T-cell (primary cell): ENCODE measurements at places on chromosomes 13 and 19.

DNA sequence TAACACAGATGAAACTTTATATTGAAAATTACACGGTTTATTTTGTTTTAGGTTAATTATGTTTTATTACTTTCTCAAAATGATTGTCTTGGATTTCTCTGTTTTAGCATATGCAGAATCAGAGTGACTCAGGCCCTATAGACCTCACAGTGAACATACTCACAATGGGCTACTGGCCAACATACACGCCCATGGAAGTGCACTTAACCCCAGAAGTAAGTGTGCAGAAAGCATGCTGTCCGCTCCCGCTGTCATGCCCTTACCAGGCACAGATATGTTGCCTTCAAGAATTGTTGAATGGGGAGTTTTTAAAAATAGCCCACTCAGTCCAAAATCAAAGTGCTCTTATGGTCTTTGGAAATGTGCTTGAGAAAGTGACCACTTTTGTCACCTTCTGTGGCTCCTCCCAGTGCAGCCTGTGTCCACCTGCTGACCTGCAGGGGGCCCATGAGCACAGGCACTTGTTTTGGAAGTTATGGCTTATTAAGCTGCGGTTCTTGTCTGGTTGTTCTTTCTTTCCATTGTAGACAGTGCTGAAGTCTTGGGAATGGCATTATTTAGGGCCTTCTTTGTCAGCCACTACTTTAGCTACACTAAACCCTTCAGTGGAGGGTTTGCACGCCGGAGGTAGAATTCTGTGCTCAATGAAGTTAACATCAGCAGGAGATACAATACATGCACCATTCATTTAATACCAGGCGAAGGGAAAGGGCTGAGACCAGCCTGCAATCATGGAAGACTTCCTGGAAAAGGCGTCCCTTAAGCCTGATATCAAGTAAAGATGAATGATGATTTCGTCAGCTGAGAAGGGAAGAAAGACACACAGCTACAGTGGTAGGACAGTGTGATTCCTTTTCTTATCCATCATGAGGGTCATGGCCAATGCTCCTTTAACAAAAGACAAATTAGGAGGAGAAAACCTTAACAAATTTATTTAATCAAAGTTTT is 36.7 kb downstream of the CUL4A start:
- DNase-seq, result no peak

GRCh38 chr13:82627183-82627582 is 1255.1 kb downstream of the SLITRK1 start:
- no peak for DNase-seq

DNA sequence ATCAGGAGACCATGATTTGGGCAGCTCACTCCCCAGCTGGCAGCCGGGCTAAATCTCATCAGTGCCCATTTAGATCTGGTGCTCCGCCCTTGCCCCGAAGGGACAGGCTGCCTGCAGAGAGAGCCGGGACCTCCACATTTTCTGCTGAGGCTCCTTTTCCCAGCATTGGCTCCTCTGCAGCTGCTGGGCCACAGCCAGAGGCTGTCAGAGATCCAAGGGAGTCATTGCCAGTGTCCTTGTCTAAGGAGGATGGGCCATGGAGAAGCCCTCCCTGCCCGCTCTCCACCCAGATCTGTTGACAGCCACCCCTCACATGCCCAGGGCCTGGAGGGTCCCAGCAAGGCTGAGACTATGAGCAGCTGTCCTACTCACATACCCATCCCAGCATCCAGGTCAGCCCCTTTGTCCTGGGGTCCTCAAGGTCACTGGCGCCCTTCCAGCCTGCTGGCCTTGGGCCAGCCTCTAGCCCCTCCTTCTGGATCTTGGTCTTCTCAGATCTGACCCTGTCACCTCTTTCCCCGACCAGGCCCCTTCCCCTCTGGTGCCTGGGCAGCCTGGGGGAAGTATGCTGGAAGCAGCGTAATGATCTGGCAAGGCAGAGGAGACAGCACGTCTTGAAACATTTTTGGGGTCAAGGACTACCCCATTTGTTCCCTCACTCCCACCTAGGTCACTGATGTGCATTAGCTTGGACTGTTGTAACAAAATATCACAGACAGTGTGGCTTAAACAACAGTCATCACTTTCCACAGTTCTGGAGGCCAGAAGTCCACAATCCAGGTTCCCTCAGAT is 7.9 kb downstream of the PIN1 start:
- no peak for DNase-seq

- no peak for DNase-seq
These were observed 43.5 kb upstream of the TSC22D1 start for GRCh38 chr13:44619651-44620050.

GRCh38 chr13:46386392-46387063 is 524 bp downstream of the RUBCNL start:
- no peak for DNase-seq
